ENCODE measurements at places on chromosomes 5 and 9. TPM values are rescaled to one million over a fixed set of nuclear protein-coding genes. Genes with fewer than 3 reads are reported as not detected.

The TMEM215 gene
- 3.1 TPM for total RNA-seq

DNA sequence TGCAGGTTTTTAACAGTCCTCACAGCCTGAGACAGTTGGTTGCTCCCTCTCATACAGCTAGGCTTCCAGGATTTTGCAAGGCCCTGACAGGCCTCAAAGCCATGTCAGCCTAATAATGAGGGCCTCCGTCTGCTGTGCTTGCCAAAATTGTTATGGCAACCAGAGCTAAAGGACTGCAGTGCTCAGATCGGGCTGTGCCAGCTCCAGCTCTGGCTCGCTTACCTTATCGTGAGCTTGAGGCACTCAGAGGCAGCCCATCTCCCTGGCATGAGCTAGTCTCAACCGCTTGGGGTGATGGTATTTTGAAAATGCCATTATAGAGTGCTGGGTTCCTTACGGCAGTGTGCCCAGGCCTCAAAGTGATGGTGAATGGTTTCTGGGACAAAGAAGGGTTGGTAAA is 8.4 kb downstream of the MTAP start:
- no peak for DNase-seq
- no peak overlapping the region for H3K4me3 ChIP-seq
- H3K27me3 ChIP-seq = no peaks in the 10 kb centered on the region
- H3K36me3 ChIP-seq = no peaks in the 10 kb centered on the region
- H3K4me1 ChIP-seq = no peaks in the 10 kb centered on the region

- H3K4me1 ChIP-seq = peaks cover 9% of the 10 kb centered on the region
- H3K27ac ChIP-seq = no peak overlapping the region
- H3K4me3 ChIP-seq = no peak overlapping the region
- no peak for DNase-seq
- no peaks in the 10 kb centered on the region for H3K27me3 ChIP-seq
- H3K36me3 ChIP-seq = no peaks in the 10 kb centered on the region
Measured at GRCh38 chr9:131167146-131167692, 41.8 kb downstream of the NUP214 start.

The CCDC192 gene
- total RNA-seq = 12.9 TPM

All from testis (tissue), 5 donors.